ENCODE measurements at places on chromosomes 1 and 21. TPM values are rescaled to one million over a fixed set of nuclear protein-coding genes. Genes with fewer than 3 reads are reported as not detected.
A peak's percentile ranks its signal among the peaks of the same experiment; 100 is the strongest.

The TMCO4 gene
- total RNA-seq: 12.0 TPM

The CYP2J2 gene
- 17.0 TPM for total RNA-seq

The SLC2A1 gene
- 163 TPM for total RNA-seq

The CD84 gene
- total RNA-seq: not detected

The CDKN2C gene
- 40.2 TPM for total RNA-seq

- no peak overlapping the region for H3K4me3 ChIP-seq
- H3K27ac ChIP-seq: no peak overlapping the region
- H3K36me3 ChIP-seq: no peaks in the 10 kb centered on the region
- DNase-seq: no peak
These were observed 13.6 kb downstream of the EVA1C start for GRCh38 chr21:32426066-32426465.

The ENSA gene
- 253 TPM for total RNA-seq

The TNN gene
- 0.07 TPM for total RNA-seq

The KRTAP22-1 gene
- not detected for total RNA-seq

The TNFRSF1B gene
- 1.3 TPM for total RNA-seq

The KIF21B gene
- total RNA-seq: 5.9 TPM

DNA sequence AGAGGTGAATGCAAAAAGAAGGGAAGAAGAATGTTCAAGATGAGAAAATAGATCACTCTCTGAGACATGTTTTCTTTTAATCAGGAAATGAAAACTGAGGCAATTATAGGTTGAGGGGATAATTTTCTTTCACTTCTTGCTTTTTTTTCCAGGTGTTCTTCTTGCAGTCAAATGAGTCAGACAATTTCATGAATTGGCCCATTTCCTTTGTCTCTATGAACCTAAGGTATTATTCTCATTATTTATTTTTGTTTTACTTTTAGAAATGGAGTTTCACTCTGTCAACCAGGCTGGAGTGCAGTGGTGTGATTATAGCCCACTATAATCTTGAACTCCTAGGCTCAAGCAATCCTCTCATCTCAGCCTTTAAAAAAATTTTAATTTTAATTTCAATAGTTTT lies 3.5 kb upstream of the VASH2 start:
- peaks cover 11% of the 10 kb centered on the region for H3K36me3 ChIP-seq
- no peak overlapping the region for H3K27ac ChIP-seq
- peaks cover 5% of the 10 kb centered on the region for H3K27me3 ChIP-seq
- no peak overlapping the region for H3K4me3 ChIP-seq
- no peak for DNase-seq
- H3K4me1 ChIP-seq: peaks cover 9% of the 10 kb centered on the region

The BCAN gene
- not detected for total RNA-seq

The YBEY gene
- 11.3 TPM for total RNA-seq

The TTLL7 gene
- 9.0 TPM for total RNA-seq

GRCh38 chr1:248790456-248790855 lies 34.9 kb upstream of the LYPD8 start:
- no peak overlapping the region for H3K4me3 ChIP-seq
- H3K27me3 ChIP-seq: no peaks in the 10 kb centered on the region
- DNase-seq: no peak
- no peaks in the 10 kb centered on the region for H3K4me1 ChIP-seq
- no peaks in the 10 kb centered on the region for H3K36me3 ChIP-seq

GRCh38 chr1:1922956-1923833 lies 4.1 kb upstream of the TMEM52 start:
- no peak for DNase-seq
- H3K36me3 ChIP-seq: peaks cover 7% of the 10 kb centered on the region
- H3K27me3 ChIP-seq: peaks cover 35% of the 10 kb centered on the region
- H3K27ac ChIP-seq: no peak overlapping the region

The ADGRL4 gene
- not detected for total RNA-seq

DNA sequence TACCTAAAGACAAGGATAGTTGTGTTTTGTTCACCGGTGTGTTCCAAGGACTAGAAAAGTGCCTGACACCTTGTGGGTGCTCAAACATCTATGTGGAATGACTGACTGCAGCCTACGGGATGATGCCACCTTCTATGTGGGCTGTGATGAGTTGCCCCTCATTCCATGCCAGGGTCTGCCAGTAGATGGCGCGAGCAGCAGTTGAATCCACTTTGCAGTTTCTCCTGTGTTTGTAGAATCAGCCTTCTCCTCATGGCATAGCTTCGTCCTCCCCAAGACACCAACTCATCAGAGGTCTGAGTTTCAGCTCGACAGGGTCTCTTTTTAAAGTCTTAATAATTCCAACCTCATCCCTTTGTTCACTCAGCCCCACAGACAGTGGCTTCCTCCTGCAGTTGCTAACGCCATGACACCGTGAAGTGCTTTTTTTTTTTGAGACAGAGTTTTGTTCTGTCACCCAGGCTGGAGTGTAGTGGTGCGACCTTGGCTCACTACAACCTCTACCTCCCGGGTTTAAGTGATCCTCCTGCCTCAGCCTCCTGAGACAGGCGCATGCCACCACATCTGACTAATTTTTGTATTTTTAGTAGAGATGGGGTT lies 133.7 kb downstream of the CAPN8 start:
- DNase-seq: peak; percentile 85
- no peak overlapping the region for H3K27ac ChIP-seq
- peaks cover 58% of the 10 kb centered on the region for H3K27me3 ChIP-seq
- no peak overlapping the region for H3K4me3 ChIP-seq
- peaks cover 8% of the 10 kb centered on the region for H3K36me3 ChIP-seq
- no peaks in the 10 kb centered on the region for H3K4me1 ChIP-seq

The AMY1A gene
- not detected for total RNA-seq

DNA sequence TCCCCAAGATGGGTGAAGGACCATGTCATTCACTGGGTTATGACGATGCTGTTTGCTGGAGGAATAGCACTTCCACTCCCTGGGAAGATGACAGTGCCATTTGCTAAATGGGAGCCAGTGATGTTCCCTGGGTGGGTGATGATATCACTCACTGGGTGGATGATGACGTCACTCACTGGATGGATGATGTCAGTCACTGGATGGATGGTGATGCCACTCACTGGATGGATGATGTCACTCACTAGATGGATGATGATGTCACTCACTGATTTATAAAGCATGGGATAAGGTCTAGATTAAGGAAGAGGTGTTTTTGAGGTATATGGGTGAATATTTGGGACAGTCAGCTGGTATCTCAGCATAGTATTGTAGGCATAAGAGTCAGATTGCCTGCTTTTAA lies 457.2 kb downstream of the AJAP1 start:
- no peak overlapping the region for H3K4me3 ChIP-seq
- no peak overlapping the region for H3K27ac ChIP-seq
- no peaks in the 10 kb centered on the region for H3K36me3 ChIP-seq
- H3K27me3 ChIP-seq: no peaks in the 10 kb centered on the region

The FASLG gene
- not detected for total RNA-seq

The SLAMF9 gene
- total RNA-seq: not detected

The LY9 gene
- total RNA-seq: not detected

DNA sequence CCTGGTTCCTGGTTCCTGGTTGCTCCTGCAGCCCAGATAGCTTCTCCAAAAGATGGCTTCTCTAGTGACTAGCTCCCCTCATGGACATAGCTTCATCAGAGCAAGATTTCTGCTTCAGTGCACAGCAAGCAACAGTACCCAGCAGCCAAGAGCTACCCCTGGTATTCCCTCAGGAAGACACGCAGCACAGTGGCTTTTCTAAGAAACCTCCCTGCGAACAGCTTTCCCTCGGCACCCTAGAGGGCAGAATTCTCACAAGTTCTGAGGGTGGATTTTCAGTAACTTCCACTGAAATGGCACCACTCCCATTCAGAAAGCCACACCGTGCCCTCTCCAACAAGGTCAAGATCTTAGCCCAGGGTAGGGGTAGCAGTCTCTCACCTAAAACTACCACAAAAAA lies 128.2 kb downstream of the EIF4G3 start:
- no peaks in the 10 kb centered on the region for H3K4me1 ChIP-seq
- H3K27ac ChIP-seq: no peak overlapping the region
- H3K4me3 ChIP-seq: no peak overlapping the region
- no peaks in the 10 kb centered on the region for H3K27me3 ChIP-seq
- no peaks in the 10 kb centered on the region for H3K36me3 ChIP-seq

GRCh38 chr21:39182016-39182415 lies 1.2 kb downstream of the PSMG1 start:
- DNase-seq: no peak
- H3K4me1 ChIP-seq: no peaks in the 10 kb centered on the region
- H3K27ac ChIP-seq: peak overlapping the region; percentile 96
- H3K4me3 ChIP-seq: peak overlapping the region; percentile 99
- H3K36me3 ChIP-seq: peaks cover 24% of the 10 kb centered on the region

The MCOLN2 gene
- total RNA-seq: 12.6 TPM

The RGS4 gene
- total RNA-seq: not detected

DNA sequence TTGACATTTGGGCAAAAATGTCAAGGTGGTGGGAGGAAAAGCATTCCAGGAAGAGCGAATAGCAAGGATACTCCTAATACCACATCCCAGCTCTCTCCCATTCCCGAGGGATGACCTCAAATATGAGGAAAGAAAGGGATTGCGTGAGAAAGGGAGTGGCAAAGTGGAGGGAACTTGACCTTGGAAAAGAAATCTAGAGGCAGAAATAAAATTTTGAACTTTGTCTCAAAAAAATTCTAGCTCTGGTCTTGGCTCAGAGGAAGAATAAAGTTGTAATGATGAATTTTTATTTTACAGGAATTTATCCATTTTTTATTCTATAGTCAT lies 127.8 kb downstream of the TBX19 start:
- no peaks in the 10 kb centered on the region for H3K27me3 ChIP-seq
- peaks cover 34% of the 10 kb centered on the region for H3K4me1 ChIP-seq
- DNase-seq: no peak
- H3K4me3 ChIP-seq: no peak overlapping the region
- peaks cover 5% of the 10 kb centered on the region for H3K36me3 ChIP-seq

DNA sequence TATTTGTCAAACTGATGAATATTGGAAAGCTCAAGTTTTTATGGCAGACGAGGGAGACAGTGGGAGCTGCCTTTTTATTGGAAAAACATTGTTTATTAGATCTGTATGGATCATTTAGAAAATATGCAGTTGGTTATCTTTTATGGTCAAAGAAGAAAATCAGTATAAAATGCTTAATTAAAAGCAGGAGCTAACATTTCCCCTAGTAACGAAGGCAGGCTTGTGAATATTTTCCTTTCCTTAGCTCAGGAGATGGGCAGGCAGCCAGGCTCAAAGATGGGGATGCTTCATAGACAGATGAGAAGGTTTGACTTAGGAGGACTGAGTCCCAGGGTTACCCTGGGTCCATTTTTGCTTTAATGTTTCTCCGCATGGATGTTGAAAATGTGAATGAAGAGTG lies 26.0 kb downstream of the ROR1 start:
- H3K4me3 ChIP-seq: no peak overlapping the region
- peaks cover 5% of the 10 kb centered on the region for H3K36me3 ChIP-seq

- DNase-seq: no peak
- H3K4me1 ChIP-seq: peaks cover 8% of the 10 kb centered on the region
- no peak overlapping the region for H3K4me3 ChIP-seq
- H3K36me3 ChIP-seq: no peaks in the 10 kb centered on the region
- H3K27me3 ChIP-seq: peaks cover 45% of the 10 kb centered on the region
These were observed 7.9 kb upstream of the AQP10 start for GRCh38 chr1:154313066-154313356.

DNA sequence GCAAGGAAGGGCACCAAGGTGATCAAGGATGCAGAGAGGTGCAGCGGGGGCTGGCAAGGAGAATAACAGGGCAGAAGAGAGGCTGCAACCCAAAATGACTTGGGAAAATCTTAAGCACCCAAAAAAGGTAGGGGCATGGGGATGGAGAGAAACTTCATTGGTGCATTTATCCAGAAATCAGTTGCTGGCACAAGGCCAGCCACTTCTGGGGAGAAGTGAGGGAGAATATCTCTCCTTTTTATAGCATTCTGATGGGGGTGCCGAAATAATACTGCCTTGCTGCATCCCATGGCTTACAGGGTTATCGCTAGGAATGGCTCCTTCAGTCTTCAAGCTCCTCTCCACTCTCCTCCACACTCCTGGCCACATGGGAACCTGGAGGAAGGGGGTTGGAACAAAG lies 47.9 kb downstream of the SUSD4 start:
- no peaks in the 10 kb centered on the region for H3K36me3 ChIP-seq
- H3K27ac ChIP-seq: no peak overlapping the region
- no peak for DNase-seq
- H3K4me1 ChIP-seq: no peaks in the 10 kb centered on the region

DNA sequence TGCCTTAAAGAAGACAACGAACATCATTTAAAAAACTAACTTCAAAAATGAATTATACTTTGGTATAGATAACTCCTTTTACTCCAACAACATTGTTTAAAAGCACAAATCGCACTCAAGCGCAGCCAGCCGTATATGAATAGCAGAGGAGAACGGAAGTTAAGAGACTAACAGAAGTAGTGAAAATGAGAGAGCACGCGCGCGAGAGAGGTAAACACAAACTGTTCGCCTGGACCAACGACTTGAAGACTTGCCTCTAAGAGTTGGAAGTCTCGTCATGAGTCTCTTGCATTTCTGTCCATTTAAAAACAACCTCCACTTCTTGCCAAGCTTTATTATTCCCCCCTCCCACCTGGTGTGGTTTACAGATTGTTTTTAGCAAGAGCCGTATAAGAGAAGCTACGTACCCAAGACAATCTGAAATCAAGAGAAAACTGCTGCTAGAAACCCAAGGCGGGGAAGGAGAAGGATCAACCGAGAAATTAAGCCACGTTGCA lies 479 bp downstream of the SELENOF start:
- no peak overlapping the region for H3K4me3 ChIP-seq
- DNase-seq: no peak
- H3K36me3 ChIP-seq: peaks cover 23% of the 10 kb centered on the region
- H3K4me1 ChIP-seq: peaks cover 38% of the 10 kb centered on the region

GRCh38 chr1:219422811-219423598 lies 189.9 kb downstream of the ZC3H11B start:
- H3K27me3 ChIP-seq: no peaks in the 10 kb centered on the region
- DNase-seq: no peak
- peaks cover 20% of the 10 kb centered on the region for H3K4me1 ChIP-seq
- no peaks in the 10 kb centered on the region for H3K36me3 ChIP-seq
- no peak overlapping the region for H3K4me3 ChIP-seq
- H3K27ac ChIP-seq: no peak overlapping the region

DNA sequence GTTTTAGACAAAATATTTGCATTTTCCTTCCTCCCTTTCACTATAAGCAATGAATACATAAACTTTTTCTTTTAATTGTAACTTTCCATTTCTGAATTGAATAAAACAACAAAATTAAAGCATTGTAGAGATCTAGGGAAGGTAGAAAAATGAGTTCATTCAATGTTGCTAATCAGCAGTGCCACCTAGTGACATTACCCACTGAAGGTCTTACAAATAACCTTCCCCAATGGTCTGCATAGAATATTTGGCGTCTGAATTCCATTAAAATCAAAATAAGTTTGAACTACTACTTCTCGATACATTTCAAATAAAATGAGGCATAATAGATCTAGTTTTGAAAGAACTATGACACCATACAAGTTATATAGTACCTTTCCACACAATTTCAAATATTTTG lies 19.6 kb downstream of the FH start:
- H3K27me3 ChIP-seq: no peaks in the 10 kb centered on the region
- no peak overlapping the region for H3K27ac ChIP-seq
- H3K36me3 ChIP-seq: peaks cover 28% of the 10 kb centered on the region
- no peaks in the 10 kb centered on the region for H3K4me1 ChIP-seq
- DNase-seq: peak; percentile 28

DNA sequence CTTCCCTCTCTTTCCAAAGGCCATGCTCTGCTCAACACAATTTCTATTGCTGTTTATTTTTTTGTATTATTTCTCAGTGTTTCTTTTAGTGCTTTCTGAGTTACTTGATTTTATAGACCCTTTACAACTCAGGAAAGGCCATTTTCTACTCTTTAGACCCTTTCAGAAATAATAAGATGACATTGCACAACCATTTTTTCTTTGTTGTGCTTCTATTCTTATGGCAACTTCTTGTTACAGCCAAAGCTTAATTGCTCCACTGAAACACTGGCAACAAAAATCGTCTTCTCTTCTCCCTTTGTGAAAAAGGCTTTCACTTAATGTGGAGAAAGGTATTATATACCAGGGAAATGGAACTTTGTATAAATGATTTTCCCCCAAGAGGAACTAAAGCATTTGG lies 39.0 kb upstream of the SAMSN1 start:
- H3K27me3 ChIP-seq: no peaks in the 10 kb centered on the region
- no peaks in the 10 kb centered on the region for H3K4me1 ChIP-seq
- no peak overlapping the region for H3K4me3 ChIP-seq

The CYP4B1 gene
- 1.2 TPM for total RNA-seq
